Fibroblast of the aortic adventitia (primary cell): ENCODE measurements at places on chromosomes 1 and 21.

DNA sequence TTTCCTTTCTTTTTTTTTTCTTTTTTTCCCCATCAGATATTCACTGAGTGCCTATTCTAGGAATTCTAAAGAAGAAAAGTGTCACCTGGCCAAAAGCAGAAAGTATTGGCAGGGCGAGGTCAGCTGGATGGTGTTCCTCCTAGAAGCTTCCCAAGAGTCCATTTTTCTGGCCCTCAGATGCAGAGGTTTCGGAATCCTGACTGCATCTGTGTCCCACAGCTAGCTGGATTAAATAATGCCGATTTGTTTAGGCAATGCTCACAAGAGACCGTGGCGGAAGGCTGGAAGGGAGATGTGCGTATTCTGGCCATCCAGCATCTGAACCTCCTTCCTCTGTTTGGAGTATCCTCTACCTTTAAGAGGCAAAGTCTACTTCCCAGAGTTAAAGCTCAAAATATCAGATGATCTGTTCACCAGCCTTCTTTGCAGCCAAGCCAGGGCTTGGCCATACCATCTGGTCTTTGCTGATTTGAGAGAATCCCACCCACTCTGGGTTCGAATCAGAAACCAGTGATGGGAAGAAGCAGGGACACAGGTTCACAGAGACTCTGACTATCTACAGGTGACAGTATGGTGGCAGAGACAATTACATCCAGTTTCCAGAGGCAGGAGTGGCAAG is 5.4 kb upstream of the TENT5C start:
- DNase-seq: no peak

- no peak for DNase-seq
These were observed 360.1 kb upstream of the BEND5 start for GRCh38 chr1:49136738-49137251.

GRCh38 chr1:184455786-184456185 is 69.0 kb downstream of the C1orf21 start:
- DNase-seq: no peak

DNA sequence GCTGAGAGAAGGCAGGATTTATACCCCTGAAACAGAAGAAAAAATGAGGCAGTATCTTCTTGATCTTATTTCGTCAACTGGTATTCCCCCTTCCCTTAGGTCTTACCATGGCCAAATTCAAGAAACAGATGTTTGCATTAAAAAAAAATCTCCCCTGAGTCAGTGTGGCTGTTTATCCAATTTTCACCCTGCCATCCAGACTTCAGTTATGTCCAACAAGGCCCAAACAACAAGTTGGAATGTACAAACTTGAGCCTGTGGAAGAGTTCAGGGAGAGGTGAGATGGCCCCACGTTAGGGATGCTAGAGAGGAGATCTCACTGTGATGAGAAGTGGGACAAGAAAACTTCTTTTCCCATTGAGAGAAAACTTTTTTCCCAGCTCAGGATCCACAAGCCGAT is 147.2 kb upstream of the PROX1 start:
- DNase-seq: no peak

- DNase-seq: no peak
These were observed 42.5 kb downstream of the ERI3 start for GRCh38 chr1:44312399-44313196.
